Kasumi-1 (cell line): ENCODE measurements at places on chromosomes 11 and 22.

DNA sequence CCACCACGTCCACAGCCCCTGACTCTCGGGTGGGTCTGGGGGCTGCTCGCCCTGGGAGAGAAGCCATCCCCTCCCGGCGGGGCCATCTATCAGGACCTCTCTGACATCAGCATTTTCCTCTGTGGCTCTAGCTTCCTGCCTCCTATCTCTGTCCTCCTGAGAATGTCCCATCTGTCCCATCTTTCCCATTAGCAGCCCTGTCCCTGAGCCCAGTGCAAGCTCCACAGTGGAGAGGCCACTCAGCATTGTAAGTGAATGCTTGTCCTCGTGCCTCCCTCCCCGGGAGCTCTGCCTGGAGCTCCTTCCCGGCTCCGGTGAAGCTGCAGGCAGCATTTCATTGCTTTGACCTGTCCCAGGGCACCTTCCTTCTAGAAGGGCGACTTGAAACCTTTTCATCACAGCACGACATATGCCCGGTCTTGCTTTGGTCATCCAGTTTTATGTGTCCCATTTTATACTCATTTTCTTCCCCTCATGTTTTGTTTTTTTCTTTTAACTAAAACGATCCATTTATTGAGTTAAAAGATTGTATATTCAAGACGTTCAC, 49.7 kb downstream of the RTN4R start:
- DNase-seq = no peak

GRCh38 chr11:22006901-22007300, 186.0 kb upstream of the ANO5 start:
- DNase-seq = no peak

- no peak for DNase-seq
Observed at GRCh38 chr11:133318221-133318620, 214.1 kb downstream of the OPCML start.

DNA sequence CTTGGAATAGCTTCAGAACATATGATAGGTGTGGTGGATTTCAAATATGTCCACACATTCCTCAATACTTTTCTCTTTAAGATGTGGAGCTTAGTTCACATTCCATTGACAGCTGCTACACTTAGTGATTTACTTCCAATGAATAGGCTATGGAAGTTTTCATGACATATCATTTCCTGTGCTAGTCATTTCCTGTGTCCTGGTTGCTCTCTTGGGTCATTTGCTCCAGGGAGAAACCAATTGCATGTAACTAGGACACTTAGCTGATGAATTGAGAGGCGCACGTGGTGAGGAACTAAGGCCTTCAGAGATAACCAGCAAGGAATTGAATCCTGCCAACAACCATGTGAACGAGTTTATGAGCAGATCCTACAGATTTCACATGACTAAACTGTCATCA, 120.9 kb downstream of the SLC17A6 start:
- DNase-seq = no peak

- DNase-seq = no peak
Observed at GRCh38 chr22:47048123-47049077, 285.9 kb downstream of the TBC1D22A start.

DNA sequence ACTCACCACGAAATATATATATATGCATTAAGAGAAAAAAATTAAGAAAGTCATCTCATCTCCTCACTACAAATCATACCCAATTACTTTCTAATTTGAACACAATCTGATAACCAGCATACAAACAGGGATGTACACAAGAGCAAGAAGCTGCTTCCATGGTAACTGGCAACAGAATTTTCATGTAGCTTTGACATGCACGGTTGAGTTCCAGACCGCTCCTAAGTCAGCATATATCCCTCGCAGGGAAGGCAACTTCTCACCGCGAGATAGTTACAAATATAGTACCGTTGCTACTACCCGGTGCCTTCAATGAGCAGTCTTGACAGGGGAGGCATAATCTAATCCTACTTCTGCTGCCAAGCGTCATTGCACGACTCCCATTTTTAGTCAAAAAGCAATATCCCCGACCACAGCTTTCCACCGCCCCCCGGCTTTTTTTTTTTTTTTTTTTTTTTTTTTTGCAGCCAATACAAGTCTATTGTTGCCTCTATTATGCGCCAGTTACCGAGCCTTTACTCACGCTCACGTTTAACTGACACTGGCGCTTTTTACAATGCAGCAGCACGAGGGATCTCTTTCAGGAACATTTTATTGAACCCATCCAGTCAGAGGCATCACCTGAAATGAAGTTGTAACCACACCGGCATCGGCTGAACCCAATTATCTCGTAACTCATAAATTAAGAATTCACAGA, 2.2 kb downstream of the CADM1 start:
- no peak for DNase-seq

GRCh38 chr11:7575841-7576725, 62.3 kb downstream of the PPFIBP2 start:
- no peak for DNase-seq

DNA sequence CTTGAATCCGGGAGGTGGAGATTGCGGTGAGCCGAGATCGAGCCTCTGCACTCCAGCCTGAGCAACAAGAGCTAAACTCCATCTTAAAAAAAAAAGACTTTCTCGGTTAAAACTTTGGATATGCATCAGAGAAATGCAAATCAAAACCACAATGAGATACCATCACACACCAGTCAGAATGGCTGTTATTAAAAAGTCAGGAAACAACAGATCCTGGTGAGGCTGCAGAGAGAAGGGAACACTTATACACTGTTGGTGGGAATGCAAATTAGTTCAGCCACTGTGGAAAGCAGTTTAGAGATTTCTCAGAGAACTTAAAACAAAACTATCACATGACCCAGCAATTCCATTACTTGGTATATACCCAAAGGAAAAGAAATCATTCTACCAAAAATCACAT, 619.4 kb upstream of the KIRREL3 start:
- DNase-seq = no peak

DNA sequence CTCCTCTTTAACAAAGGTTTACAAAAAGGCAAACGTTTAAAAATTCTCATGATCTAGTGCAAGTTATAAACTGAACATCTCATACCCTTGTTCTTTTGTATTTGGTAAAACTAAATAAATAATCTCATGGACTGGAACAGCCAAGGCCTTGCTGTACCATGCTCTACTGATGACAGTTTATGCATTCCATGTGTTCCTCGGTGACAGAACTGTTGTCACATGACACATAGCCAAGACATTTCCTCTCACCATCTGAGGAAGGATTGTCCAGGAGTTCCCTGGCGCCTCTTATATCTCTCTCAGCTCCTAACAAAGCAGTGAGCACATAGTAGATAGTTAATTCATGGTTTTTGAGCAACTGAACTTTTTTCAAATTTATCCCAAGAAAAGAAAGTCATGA, 12.6 kb downstream of the CCDC83 start:
- DNase-seq = no peak

DNA sequence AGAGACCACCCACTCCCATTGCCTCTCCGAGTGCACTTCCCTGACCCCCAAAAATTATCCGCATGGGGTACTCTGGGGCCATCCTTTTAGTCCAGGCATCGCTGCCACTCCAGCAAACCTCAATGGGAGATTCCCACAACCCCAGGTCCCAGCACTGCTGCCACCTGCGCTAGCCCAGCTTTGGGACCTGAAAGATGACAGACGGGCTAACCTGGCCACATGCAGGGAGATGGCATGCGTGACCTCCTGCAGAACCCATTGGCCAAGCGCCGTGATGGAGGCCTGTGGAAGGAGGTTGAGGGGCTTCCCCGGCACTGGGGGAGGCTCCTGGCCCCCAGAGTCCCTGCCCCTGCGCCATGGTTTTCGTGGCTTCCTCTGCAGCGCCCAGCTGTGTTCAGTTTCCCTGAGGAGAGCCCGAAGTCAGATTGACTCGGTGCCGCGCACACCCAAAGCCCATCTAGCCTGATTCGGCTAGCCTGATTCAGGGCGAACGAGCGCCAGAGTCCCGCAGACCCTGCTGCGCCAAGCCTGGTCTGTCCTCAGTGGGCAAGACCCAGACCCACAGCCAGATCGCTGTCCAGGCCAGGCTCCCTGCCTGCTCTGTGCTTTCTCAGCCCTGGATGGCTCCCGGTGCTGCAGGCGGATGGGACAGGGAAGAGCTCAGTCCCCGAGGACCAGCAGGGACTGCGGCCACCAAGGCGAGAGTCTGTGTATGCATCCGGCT, 751 bp upstream of the WNT7B start:
- no peak for DNase-seq
